RWPE2 (cell line): ENCODE measurements at places on chromosomes 6 and 20.

GRCh38 chr6:165186041-165186440 is 123.4 kb downstream of the C6orf118 start:
- DNase-seq, result no peak

GRCh38 chr6:50992704-50993625 is 174.3 kb downstream of the TFAP2B start:
- no peak for DNase-seq

DNA sequence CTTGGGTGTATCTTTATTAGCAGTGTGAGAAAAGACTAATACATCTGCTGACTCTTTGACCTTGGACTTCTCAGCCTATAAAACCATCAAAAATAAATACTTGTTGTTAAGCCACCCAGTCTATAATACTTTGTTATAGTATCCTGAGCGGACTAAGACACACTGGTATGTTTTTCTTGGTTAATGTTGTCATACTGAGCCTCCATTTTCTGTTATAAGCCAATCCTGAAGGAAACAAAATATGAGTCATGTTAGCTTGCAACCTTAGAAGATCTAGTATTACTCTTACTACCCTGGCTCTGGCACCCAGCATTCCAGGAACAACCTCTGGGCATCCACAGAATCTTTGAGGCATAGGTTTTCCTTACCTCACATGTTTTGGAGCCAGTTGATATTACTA is 307.2 kb downstream of the FRK start:
- DNase-seq, result no peak

DNA sequence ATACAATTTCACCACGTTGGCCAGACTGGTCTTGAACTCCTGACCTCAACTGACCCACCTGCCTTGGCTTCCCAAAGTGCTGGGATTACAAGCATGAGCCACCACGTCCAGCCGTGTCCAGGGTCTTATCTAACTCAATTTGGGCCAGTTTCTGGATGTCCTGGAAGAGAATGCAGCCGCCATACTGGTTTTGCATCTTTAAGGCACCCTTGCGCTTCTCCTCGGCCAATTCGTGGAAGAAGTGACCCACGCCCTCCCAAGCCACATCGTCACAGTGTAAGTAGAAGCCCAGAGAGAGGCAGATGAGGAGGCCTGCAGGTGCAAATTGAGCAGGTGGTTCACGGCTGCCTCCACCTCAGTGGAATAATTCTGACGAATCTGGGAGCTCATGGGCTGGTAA is 3.7 kb upstream of the ZNF335 start:
- peak; percentile 69 for DNase-seq

DNA sequence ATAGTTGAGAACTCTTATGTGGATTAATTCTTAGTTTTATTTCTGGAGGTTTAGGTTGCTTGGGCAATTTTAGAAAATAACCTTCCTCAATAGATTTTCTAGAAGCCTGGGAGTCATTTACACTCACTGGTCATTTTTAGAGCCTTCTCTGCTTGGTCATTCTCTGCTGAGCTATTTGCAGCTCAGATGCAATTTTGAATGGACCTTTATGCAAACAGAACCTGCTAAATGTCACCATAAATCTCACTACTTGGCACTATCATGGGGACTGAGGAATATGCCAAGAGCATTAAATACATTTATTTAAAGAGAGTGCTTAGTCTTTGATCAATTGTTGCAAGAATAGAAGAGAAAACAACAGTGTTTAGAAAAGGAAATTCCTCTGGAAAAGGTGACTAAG is 154.0 kb downstream of the CLVS2 start:
- DNase-seq, result no peak

- no peak for DNase-seq
These were observed 74.6 kb upstream of the LRFN2 start for GRCh38 chr6:40661726-40662125.

GRCh38 chr6:128657181-128657580 is 136.8 kb upstream of the PTPRK start:
- no peak for DNase-seq

GRCh38 chr20:15547119-15547518 is 1026.1 kb downstream of the KIF16B start:
- DNase-seq, result no peak

GRCh38 chr6:81002126-81002525 is 750.4 kb downstream of the TENT5A start:
- DNase-seq, result no peak

- no peak for DNase-seq
These were observed 97.3 kb downstream of the SLX4IP start for GRCh38 chr20:10532361-10532760.

DNA sequence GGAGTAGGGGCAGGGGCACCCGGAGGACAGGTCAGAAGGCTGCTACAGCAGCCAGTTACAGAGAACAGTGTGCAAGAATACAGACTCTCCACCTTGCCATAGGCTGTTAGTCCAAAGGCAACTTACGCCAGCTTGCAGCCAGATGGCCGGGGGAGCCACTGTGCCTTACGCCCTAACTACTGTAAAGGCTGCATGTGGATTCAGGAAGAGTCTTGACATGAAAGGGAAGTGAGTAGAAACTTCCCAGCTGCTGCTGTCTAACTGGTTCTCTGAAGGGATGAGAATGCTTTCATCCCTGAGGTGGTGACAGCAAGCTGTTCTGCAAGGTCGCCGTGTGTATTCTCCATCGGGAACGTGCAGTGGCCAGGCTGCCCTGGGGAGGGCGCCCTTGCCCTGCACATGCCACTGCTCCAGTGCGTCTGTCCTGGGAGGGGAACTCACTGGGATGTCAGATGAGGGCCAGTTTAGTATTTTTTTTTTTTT is 46.1 kb downstream of the LYRM4 start:
- DNase-seq, result no peak

GRCh38 chr6:132952986-132953385 is 138.6 kb downstream of the RPS12 start:
- DNase-seq, result no peak

GRCh38 chr20:32333988-32334885 is 23.9 kb upstream of the ASXL1 start:
- peak; percentile 78 for DNase-seq

DNA sequence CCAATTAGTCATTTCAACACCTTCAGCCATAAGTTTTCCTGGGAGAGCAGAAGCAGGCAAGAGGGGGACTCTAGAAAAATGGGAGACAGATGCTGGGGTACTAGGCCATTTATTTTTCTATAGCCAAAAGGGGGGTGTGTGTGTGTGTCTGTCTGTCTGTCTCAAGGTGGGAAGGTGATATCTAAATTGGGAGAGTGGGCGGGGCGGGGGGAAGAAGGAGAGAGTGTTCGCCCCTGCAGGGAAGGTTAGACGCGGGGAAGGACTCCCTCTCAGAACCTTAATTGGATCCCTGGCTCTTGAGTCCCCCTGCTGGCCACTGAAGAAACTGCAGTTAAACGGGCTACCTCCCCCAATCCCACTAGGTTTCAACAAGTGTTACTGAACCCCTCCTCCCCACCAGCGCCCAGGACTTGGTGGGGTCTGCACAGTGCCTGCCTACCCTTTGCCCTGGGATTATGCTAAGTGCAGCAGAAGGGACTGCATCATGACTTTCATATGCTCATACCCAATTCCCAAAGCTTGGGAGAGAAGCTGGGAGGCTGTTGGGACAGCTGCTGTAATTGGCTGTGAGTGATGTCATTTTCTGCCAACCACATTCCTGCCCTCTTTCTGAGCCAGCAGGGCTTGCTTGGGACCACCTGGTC is 45.8 kb downstream of the FOXP4 start:
- DNase-seq, result no peak

GRCh38 chr20:40470445-40471260 is 218.4 kb downstream of the MAFB start:
- no peak for DNase-seq

DNA sequence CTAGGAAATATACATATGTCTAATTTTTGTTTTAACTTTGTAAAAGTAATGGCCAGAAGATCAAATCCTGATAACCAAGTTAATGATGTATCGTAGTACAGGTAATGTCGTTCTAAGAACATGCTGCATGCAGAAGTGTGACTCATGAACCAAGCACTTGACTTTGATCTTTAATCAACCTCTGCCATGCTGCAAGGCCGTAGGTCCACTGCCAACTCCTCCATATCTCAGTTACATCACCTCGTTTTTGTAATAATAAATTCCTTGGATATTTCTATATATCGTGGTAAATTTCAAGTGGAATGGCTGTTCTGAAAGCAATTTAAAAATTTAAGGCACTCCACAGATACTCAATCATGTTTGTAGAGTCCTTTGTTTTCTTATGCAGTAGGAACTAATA is 771.7 kb downstream of the EPHA7 start:
- DNase-seq, result no peak

GRCh38 chr20:51326201-51326819 is 216.2 kb downstream of the NFATC2 start:
- DNase-seq, result peak; percentile 75

DNA sequence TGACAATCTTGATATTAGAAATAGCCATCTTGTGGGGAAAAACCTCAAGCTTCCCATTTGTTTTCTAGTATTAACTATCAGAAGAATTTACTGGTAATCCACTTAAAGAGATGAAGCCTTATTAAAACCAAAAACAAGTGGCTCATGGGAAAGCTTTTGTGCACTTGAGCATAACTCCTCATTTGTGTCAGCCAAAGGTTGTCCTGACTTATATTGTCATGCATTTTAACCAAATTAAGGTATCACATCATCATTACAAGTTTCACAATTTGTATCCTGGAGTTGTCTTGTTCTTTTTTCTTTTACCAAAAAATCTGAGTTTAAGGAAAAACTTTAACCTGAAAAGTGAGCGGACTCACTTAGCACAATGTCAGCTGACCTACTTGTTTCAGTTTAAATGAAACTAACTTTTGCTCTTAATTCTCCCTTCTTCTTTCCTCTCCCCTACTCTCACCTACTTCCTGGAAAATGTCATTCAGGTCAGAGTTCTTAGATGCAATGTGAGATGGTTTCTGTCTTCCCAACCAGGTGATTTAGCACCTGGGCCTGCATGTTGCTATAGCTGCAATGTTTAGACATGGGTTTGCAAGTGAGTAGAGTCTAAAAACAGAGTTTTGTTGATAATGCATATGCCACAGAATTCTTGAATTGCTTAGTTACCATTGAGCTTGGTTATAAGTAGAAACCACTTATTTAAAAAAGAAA is 82.8 kb downstream of the TNFAIP3 start:
- DNase-seq, result no peak
